ENCODE measurements at places on chromosomes 7 and 10.

DNA sequence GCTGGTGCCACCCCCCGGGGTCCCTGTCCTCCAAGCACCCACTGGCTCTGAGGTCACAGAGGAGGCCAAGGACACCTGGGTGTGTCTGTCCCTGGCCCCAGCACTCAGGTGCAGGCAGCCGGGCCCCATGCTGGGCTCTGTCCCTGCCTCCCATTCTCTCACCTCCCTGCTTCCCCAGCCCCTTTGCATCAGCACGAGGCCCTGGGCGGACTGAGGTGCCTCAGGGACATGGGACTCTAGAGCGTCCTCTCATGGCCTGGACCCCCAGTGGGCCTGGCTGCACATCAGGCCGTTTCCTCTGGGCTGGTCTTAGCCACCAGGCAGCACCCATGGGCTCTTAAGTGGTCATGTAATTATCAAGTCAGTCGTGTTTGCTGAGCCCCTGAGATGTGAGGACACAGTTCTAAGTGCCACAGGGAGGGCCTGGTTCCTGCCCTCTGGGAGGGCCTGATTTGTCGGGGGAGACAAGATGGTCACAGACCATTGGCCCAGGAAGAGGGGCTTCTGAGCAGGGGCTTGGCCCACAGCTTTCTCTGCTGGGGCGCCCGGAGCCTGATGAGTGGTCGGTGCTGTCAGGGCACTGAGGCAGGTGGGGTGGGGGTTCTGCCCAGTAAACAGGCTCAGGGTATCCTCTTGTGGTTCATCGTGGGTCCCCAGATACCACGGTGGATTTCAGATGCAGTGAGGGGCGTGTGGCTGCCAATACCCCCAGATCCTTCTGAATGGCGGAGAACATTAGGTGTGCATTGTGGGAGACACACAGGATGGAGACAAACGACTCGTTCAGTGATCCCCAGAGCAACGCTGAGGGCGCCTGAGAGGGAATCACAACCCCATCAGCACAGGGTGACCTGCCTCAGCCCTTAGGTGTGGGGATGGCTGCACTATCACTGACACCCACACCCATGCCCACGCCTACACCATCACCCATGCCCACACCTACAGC, 152.5 kb downstream of the WDR37 start:
- DNase-seq, result no peak

- no peak for DNase-seq
These were observed 34.4 kb upstream of the ARMS2 start for GRCh38 chr10:122419876-122420623.

- no peak for DNase-seq
These were observed 120.1 kb upstream of the PLXNA4 start for GRCh38 chr7:132696332-132696731.

DNA sequence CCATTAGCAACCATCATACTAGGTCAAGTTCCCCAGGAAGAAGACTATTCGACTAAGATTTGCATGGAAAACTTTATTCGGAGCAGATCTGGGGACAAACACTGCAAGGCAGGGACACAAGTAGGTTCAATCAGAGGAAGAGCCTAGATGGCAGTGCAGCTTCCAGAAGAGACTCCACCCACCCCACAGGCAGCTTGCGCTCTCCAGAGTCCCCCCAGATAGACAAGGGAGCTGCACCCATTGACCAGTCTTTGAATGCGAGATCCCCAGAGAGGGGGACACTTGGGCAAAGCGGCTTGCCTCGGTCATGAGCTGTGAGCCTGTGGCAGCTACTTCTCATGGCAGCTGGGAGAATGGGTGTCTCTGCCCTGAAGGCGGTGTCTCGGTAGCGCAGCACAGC, 4.2 kb downstream of the GALNTL5 start:
- no peak for DNase-seq

- no peak for DNase-seq
These were observed 785 bp downstream of the DNTT start for GRCh38 chr10:96305019-96305418.

DNA sequence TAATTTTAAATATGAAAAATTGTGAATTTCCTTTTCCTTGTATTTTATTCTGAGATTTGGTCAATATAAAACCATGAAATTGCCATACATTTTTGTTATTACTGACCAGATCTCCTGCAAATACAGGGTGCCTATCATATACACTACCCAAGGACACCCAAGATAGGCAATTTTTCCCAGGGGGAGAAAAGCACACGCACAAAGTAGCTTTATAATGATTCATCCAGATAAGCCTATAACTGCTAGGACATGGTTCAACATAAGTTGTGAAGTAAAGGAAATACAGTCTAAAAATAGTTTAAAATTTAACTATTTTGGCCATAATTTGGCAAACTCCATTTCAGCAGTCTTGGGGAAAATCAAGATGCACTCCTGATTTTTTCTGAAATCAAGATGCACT, 4.8 kb downstream of the RUFY2 start:
- DNase-seq, result no peak

GRCh38 chr10:60048091-60048501, 141.7 kb upstream of the CCDC6 start:
- no peak for DNase-seq

DNA sequence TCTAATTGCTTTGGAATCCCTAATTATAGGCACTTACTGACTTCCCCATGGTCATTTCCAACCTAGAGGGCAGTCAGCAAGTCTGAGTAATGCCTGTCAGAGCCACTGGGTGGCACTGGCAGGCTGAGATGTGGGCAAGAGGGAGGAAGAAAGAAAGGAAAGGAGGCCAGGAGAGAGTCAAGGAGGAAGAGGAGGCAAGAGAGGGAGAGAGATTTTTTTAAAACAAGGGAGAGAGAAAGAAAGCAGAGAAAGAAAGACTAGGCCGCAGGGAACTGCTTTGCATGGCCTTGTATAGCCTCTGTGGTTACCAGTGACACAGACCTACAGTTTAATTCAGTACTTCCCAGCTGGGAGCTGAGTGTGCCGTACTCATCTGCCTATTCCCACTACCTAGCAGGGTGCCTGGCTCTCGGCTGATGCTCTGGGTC, 210.4 kb upstream of the ADO start:
- peak; percentile 9 for DNase-seq

- DNase-seq, result no peak
These were observed 345.5 kb downstream of the DNAJB6 start for GRCh38 chr7:157682064-157682945.

DNA sequence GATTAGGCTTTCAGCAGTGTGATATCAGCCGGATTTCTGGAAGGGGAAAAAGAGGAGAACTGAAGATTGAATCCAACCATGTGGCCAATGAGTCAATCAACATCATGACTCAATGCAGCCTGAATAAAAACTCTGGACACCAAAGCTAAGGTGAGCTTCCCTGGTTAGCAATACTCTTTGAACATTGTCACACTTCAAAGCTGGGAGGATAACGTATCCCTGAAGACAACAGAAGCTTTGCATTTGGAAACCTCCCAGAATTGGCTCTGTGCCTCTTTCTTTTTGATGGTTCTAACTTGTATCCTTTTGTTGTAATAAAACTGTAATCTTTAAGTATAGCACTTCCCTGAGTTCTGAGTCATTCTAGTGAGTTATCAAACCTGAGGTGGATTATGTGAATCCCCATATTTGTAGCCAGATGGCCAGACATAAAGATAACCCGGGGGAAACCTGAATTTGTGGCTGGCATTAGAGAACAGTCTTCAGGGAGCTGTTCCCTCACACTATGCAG, 284.4 kb downstream of the IPMK start:
- DNase-seq, result no peak

- no peak for DNase-seq
These were observed 202.6 kb downstream of the MDFIC start for GRCh38 chr7:115124409-115124939.

DNA sequence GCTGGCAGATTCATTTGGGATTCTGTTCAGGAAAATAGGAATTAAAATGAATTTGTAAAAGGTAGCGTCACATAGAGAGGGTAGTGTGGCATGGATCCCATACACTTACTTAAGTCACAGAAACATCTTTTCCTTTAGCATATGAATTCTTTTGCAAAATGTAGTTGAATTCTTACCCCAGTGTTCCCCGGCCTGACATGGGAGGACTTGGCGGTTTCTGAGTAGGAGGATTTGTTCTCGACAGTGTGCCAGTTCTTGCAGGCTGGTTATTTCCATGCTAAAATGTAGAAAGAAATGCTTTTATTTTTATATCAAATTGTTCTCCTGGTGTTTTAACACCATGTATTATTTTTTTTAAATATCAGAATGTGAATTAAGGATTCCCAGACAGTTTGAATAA, 72.6 kb downstream of the PDSS1 start:
- DNase-seq, result no peak

DNA sequence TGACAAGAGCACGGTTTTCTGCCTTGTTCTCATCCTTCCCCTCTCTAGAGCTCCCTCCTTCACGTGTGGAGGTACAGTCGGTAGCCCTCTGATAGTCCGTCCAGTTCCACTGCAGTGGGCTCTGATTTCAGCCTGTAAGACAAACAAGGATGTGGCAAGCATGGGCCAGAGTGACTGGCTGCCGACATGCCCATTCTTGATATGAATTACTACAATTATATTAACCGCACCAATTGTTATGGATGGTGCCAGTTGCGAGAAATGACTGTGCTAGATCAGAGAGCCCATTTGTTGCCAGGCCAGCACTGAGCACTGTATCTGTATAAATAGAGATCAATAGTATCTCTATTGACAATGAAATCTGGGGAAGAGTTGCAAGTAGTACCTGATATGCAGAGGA, 146.6 kb downstream of the CHN2 start:
- DNase-seq, result no peak

DNA sequence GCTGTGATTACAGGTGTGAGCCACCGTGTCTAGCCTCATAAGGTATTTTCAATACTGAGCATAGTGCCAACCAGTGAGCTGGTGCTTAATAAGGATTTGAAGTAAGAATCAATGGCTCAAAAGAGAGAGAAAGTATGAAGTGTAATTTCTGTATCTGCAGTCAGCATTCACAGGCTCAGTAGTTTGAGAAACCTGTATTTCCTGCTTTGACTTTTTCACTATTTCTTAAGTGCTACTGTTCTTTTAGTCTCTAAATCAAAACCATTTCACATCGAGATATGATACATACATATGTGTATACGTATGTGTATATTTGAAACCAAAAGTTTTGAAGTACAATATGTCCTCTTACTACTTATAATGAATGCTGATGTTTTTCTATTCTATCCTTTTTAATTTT, 189.9 kb downstream of the PPP1R9A start:
- no peak for DNase-seq

GRCh38 chr7:47340517-47340916, 241.4 kb downstream of the TNS3 start:
- DNase-seq, result no peak

DNA sequence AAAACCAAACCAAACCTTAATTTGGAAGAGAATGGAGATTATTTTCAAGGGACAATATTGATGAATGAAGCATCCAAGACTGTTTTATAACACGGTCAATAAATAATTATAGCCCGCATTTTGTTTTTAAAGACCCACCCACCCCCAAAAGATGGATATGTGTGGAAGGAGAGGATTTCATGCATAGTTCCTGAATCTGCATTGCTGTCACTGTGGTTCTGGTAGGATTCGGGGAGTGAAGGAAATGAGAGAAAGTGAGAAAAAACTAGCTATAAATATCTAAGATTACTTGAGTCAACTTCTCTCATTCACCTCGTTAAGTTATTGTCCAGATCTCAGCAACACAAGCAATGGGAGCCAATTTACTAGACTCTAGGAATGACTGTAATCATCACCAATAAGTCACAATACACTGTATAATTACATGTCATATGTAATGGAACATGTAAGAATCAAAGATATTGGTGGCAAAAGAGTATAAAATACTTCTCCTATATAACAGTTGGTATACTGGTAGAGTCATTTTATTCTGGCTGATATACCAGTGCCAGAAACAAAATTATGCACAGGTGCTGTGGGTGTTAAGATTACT, 30.2 kb downstream of the NAMPT start:
- DNase-seq, result no peak

- peak; percentile 36 for DNase-seq
These were observed 44.8 kb downstream of the ZNF800 start for GRCh38 chr7:127347567-127348246.

GRCh38 chr7:114916261-114916892, 5.5 kb upstream of the MDFIC start:
- no peak for DNase-seq

DNA sequence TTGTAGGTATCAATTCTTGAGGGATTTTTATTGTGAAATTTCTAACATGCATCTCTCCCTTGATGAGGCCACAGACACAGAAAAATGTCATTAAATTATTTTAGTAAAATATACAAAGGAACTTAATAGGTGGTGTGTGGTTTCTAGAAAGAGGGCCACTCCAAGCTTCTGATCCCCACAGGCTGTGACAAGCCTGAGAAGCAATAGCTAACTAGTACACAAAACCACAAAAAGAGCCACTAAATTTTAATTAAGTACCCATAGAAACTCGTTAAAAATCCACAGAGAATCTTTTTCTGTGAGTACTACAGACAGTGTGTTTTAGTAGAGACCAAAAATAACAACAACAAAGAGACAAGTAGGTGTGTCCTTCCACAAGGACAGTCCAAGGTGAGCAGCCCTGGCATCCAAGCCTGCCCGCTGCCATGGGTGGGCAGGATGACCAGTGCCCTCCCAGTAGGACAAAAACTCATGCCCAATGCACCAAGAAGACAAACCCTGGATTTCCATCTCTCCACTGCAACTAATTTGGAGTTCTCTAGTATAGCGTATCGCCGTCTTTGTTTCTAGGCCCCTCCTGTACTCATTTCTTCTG, 81.0 kb downstream of the RNF216 start:
- no peak for DNase-seq

DNA sequence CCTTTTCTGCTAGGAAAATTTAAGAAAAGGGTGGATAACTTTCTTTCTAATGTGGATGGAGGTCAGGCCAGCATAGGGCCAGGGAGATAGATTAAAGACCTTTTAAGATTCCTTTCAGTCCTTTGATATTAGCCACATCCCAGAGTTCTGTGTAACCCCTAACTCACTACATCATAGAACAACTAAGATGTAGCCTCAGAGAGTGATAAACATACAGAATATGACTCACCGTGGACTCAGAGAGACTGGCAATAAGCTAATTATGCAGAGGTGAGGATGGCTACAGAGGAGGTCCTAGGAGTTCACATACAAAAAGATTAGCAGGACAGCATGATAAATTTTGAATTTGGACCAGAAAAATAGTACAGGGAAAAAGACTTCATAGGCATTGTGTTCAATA, 141.0 kb downstream of the AOAH start:
- no peak for DNase-seq

DNA sequence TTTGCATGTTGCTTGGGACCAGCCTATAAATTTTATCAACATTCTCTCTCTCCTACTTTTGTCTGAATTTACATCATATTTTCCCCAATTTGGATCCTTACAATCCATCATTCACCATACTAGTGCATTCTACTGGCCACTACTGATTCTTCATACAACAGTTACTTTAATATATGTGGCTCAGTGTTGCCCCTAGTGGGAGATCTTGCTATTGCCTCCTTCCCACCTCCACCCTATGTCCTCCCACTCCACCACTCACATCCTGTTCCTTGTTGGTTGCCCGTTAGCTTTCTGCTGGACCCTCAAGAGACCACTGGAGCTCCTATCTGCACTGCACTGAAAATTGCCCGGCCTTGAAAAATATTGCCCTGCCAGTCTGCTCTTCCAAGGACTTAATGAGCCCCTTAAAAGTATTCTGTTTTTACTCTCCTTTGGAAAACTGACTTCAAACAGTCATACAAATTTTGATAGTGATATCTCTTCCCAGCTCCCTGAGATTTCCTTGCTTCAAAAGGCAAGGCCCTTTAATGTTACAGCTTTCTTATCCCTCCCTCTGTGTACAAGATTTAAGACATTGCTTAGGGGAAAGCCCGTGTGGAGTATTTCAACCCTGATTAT, 243.2 kb upstream of the TMEM229A start:
- DNase-seq, result no peak

- DNase-seq, result peak; percentile 88
These were observed at the start of the genes ALKBH4 and LRWD1 for GRCh38 chr7:102464577-102465280. Gene ALKBH4 (minus strand): TSS chr7:102464863. CDS start chr7:102464836, 27 bp downstream. Gene LRWD1 (plus strand): TSS chr7:102464984. CDS start chr7:102465081, 97 bp downstream.

- no peak for DNase-seq
These were observed 14.0 kb downstream of the TECPR1 start for GRCh38 chr7:98238076-98238475.
